ENCODE measurements at places on chromosomes 5 and 9.

- no peak for DNase-seq
These were observed 137.9 kb upstream of the TRIM32 start for GRCh38 chr9:116549061-116549664.

DNA sequence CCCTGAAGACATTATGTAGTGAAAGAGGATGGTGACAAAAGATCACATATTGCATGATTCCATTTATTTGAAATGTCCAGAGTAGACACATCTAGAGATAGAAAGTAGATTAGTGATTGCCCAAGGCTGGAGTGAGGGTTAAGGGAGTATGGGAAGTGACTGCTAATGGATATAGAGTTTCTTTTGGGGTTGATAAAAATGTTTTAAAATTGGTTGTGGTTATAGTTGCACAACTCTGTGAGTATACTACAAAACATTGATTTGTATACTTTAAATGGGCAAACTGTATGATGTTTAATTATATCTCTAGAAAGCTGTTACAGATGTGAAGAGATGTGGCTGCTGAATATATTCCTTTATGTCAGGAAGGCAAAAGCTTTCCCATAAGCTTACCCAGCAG, 202.8 kb downstream of the CCDC171 start:
- no peak for DNase-seq

DNA sequence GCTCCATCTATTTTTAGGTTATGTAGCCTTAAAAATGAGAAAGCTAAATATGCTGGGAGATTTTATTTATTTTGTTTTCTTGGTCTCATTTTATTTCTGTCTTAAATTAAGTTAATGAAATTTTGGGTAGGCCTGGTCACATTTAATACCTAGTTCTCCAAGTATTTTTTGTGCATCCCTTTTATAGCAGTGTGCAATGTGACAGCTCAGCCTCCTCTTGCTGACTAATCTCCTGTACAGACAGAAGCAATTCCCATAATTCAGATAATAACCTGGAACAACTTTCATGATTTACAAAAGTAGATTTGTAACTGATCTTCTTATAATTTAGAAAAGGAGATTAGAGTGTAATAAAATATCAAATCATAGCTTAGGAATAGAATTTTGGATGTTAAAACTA, 403.9 kb downstream of the ADGRV1 start:
- peak; percentile 22 for DNase-seq

DNA sequence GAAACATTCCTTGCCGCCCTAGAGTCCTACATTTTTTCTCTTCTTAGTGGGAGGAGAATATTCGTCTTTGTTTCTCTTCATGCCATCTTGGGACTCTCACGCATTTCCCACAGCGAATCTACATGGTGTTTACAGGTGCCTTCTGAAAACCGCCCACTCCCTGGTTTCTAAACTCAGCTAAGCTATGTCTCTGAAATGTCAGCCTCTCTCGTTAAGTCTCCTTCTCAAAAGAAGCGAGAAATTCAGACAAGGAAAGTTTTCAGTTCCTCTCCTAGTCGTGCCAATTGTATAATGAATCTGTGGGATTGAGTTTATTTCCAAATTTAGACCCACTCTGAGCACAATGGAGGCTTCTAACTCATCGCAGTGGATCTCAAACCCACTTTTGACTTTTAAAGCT, 186.8 kb upstream of the NFIB start:
- no peak for DNase-seq

Data from D341Med (cell line).